ENCODE measurements at places on chromosomes 4 and X.

DNA sequence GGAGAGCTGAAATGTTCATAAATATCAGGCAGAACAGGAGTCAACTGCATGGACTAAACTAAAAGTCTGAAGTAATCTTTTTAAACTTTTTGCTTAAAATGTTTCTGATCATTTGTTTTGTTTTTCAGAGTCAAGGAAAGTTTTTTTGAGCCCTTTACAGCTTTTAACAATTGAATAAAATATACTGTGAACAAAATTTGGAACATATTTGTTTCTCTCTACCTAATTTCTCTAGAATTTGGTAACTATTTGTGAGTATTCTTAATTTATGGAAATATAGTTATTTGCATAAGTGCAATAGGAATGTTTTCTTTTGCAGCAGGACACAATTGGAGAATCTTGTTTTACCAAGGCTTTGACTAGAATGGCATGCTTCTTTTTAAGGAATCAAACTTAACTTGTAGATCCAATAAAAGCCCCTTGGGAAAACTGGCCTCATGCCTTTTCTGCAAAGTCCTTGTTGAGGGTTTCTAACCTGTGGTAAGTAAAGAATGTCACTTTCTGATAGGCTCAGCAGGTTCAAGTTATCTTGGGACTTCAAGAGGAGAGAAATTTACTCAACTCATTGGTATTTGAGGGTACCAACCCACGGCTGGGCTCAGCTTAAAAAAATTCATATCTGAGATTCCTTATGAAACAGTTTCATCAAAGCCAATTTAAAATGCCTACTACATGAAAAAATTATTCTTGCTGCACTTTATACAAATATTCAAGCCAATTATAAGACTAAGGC lies 91.5 kb downstream of the UPRT start:
- no peak for DNase-seq

DNA sequence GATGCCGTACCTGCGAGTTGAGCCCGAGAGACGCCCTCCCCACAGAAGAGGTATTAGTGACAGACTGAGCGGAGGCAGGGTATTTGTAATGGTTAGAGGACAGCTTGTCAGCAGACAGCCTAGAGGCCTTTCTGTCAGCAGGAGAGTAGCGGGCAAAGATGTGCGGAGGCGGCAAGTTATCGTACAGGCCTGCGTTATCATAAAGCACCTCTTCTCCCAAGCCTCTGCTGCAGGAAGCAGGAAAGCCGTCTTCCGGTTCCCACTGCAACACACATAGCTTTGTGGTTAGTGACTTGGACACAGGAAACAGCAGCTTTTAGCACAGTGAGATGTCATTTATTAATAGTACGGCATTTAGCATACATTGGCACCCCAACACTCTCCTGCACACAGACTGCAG lies 158.3 kb downstream of the AFAP1 start:
- DNase-seq: no peak

GRCh38 chrX:17917945-17918577 lies 57.0 kb upstream of the RAI2 start:
- no peak for DNase-seq

- no peak for DNase-seq
Observed at GRCh38 chr4:177579649-177580048, 137.4 kb upstream of the AGA start.

GRCh38 chr4:104693601-104694201 lies 199.0 kb upstream of the CXXC4 start:
- DNase-seq: no peak

- DNase-seq: no peak
Observed at GRCh38 chr4:152682143-152682941, 2.5 kb upstream of the TMEM154 start.

- no peak for DNase-seq
Observed at GRCh38 chr4:114015444-114015899, 36.0 kb upstream of the ARSJ start.

- no peak for DNase-seq
Observed at GRCh38 chrX:142804085-142804484, 221.6 kb upstream of the SPANXN4 start.

GRCh38 chr4:15963001-15963451 lies at the start of gene FGFBP2:
FGFBP2 (minus strand) TSS chr4:15963175; CDS start chr4:15963129, 46 bp downstream.
- DNase-seq: peak; percentile 38

- no peak for DNase-seq
Observed at GRCh38 chrX:23509256-23509655, 158.0 kb upstream of the PRDX4 start.

DNA sequence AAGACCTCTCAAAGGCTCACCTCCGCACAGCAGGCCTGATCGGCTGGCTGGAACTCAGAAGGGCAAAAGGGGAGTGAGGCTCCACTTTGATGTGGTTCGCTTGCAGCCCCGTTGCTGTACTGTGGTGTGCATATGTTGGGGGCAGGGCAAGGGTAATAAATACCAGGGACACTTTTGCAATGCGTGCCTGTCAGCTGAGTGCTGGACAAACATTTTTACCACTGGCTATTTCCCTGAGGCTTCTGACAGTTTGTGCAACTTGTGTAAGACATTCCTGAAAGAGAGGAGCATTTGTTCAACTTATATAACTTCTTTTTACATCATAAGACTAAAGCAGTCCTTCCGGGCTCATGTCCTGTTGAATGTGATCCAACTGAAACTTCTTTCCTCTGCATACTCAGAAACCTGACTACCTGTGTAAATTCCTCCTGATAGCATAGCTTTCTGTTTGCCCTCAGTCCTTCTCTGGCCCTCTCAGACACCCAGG lies 82.3 kb downstream of the SPRY1 start:
- no peak for DNase-seq

- DNase-seq: no peak
Observed at GRCh38 chr4:89295415-89295927, 12.1 kb downstream of the GPRIN3 start.

DNA sequence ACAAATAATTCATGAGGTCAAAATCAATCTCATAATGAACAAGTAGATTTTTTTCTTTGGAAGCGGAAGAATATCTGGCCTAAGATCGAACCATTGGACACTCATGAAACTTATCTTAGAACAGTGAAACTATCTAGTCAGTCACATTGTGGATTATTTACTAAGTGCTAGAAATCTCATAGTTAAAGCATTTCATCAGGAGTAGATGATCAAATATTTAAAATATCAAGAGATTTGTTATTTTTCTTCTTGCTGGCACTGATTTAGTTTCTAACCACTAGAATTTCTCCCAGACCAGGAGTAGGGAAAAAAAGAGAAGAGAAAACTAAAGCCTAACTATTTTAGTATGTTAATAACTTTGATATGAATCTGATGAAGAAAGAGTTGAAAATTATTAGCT lies 105.5 kb downstream of the SHROOM3 start:
- no peak for DNase-seq

DNA sequence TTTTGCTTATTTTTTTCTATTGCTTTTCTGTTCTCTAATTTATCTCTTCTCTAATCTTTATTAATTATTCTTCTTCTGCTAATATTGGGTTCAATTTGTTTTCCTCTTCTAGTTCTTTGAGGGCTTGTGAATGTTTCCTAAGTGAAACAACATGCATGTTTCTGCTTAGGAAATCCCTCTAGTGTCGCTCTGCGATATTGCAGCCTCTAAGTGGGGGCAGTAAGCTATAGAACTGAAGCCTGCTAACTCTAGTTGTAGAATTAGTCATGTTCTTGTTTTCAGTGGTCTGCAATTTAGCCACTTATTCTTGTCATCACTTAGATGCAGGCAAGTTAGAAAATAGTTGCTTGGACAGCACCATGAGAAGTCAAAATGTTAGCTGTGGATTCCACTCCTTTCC lies 222.6 kb downstream of the SPIN4 start:
- DNase-seq: no peak

- DNase-seq: no peak
Observed at GRCh38 chr4:4901877-4902276, 42.4 kb downstream of the MSX1 start.

- DNase-seq: no peak
Observed at GRCh38 chr4:16496501-16496900, 270.2 kb upstream of the TAPT1 start.

DNA sequence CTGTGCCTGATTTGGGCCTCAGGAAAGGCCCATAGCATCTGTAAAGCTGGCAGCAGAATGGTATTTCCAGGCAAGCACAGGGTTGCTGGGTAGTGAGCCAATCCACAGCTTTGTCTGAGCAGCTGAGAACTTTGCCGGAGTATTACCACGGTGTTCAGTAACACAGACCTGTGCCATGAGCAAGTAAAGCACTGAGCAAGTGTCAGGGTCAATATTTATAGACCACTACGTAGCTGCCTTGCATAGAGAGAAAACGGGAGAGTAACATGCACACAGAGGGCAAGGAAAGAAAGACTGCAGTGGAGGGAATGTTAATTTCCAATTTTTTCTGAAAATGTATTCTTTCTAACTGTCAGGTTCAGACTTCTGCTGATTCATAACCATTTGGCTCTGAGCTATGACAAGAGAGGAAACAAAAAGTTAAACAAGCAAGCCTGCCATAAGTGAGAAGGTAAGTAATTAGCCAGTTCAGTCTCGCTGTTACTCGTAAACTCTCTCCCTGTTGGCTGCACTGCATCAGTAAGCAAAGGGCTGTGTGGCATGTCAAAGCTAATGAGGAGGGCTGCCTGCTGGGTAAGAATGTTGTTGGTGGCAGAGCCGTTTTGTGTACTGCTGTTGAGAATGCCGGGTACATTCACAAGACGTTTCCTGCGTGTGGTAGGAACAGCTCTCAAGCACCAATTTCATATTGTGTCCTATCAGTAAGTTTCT lies 238.1 kb downstream of the BMPR1B start:
- DNase-seq: no peak

GRCh38 chr4:5863461-5864113 lies 29.3 kb downstream of the CRMP1 start:
- no peak for DNase-seq

GRCh38 chr4:150849016-150849415 lies 166.1 kb downstream of the LRBA start:
- no peak for DNase-seq

DNA sequence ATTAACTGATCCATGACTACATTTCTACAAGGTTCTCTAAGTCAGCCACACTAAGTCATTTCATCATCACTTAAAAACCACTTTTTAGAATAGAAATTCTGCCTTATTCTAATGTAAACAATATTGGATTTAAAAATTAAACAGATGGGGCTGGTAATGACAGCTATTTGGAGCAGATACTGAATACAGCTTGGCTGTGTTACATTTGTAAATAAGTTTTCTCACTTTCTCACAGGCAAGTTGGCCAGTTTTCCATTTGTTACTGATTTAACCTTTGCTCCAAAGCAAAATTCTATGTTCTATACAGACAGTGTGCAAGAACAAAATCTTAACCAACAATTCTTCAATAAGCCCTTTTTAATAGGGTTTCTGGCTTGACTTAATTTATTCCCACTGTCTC lies 370.7 kb downstream of the GRIA2 start:
- DNase-seq: no peak

GRCh38 chrX:102341867-102342266 lies 94.9 kb downstream of the NXF2 start:
- DNase-seq: no peak

GRCh38 chr4:109383823-109384222 lies 49.8 kb upstream of the SEC24B start:
- DNase-seq: no peak

- DNase-seq: peak; percentile 13
Observed at GRCh38 chr4:82293304-82293703, 80.5 kb downstream of the HNRNPD start.

DNA sequence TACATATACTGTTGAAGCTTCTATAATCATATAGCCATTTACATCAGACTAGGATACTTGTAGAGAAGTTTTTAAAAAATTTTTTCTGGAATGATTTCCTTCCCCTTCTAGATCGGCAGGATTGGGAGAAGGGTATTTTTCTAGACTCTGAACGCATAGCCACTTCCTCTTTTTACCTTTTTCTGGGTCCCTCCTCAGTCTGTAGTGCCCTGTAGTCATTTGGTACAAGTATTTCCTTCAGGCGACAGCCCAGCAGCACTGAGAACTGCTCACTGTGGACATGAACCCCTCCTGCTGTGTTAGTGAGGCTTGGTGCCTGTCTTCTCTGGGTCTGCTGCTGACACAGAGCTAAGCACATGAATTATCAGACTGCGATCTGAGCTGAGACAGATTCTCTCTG lies 255.4 kb downstream of the ARHGAP10 start:
- no peak for DNase-seq

DNA sequence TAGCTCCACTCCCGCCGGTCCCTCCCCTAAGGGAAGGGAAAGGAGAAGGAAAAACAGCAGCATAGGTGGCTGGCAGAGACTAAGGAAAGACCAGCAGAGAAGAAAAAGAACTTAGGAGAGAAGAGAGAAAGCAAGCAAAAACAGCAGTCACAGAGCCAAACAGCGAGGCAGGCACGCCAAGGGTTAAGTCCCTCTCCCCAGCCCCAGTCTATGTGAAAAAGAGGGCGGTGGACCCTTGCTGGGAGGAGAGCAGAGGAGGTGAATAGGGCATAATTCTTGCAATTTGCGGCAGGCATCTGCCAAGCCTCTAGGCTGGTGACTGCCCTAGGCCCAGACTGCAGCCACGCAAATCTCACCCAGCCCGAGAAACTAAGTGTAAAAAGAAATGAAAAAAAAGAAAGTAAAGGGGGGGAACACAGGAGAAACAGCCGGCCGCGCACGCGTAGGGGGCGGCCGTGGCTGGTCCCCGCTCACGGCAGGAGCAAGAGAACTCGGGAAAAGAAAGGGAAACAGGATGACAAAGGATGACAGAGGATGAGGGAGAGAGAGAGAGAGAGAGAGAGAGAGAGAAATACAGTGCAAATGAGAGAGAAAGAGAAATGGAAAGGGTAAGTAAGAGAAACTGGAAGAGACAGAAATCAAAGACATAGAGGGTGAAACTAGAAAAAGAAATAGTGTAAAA lies 48.6 kb downstream of the MAGEA9 start:
- DNase-seq: no peak

- no peak for DNase-seq
Observed at GRCh38 chr4:53192496-53192895, 173.4 kb downstream of the SCFD2 start.

GRCh38 chr4:14008494-14008893 lies 381.0 kb upstream of the BOD1L1 start:
- no peak for DNase-seq

DNA sequence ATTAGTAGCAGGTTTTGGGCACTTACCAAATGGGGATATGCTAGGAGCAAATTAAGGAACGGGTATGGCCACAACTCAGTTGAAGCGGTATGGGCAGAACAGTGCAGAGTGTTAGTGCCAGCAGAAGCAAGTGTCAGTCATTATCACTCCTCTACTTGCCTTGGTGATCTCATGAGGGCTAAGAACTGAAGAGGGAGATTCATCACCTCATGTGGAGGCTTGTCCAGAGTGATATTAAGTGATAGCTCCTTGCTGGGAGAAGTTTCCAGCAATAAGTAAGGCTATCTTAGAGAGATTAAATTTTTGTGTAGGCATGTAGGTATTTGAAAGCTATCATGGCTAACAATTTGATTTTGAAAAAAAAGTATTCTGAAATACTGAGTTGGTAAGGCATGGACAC lies 615.4 kb upstream of the SMIM31 start:
- no peak for DNase-seq
